Mesendoderm (in vitro differentiated cells): ENCODE measurements at places on chromosomes 3 and 15.

- H3K27ac ChIP-seq, result no peak overlapping the region
- H3K36me3 ChIP-seq, result no peaks in the 10 kb centered on the region
- no peak for DNase-seq
- H3K4me1 ChIP-seq, result peaks cover 22% of the 10 kb centered on the region
These were observed 6.0 kb upstream of the AMOTL2 start for GRCh38 chr3:134380249-134380648.

DNA sequence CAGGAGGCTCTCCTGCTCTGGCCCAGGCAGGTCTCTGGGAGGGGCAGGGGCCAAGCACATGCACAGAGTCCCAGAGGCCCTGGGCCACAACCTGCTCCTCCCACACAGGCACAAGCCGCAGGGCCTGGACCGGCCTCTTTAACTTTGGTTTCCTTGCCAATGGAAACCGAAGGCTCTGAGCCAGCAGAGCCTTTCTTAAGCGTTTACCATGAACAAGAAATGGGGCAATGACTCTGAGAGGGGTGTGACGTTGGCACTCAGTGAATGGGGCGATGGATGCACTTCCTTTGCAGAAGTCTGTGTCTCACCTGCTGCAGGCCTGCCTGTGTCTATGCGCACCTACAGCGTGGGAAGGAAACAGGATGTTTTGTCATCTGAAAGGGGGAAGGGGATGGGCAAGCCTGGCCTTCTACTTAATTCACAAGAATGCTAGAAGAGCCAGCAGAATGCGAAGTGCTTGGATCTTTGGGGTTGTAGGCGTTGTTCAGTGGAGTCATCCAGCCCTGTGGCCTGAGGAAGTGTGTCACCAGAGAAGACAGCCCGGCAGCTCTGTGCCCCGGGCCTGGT is 41.8 kb downstream of the IFT122 start:
- H3K4me3 ChIP-seq, result no peak overlapping the region
- DNase-seq, result peak; percentile 69
- no peak overlapping the region for H3K27ac ChIP-seq
- H3K4me1 ChIP-seq, result peaks cover 5% of the 10 kb centered on the region

DNA sequence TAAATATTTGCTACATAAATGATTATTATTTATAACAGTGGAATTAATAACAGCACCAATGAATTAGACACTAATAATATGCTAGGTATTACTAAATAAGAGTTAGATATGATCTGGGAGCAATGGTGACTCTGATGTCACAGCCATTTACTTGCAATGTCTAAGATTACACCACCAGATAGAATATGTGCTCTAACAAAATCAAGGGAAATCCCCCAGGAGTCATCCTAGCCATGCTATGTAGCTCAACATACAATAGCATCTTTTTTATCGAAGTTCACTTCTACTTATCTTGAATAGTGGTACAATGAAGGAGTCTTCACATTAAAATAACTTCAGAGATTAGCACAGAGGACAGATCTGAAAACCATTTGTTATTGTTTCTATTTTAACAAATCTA is 154.0 kb downstream of the FMN1 start:
- no peak overlapping the region for H3K27ac ChIP-seq
- no peak for DNase-seq
- no peaks in the 10 kb centered on the region for H3K4me1 ChIP-seq

GRCh38 chr15:45919806-45920205 is 285.0 kb downstream of the SQOR start:
- no peak overlapping the region for H3K4me3 ChIP-seq
- H3K27ac ChIP-seq, result no peak overlapping the region
- H3K36me3 ChIP-seq, result no peaks in the 10 kb centered on the region
- peak; percentile 81 for DNase-seq

GRCh38 chr3:186339180-186339918 is 22.7 kb downstream of the DGKG start:
- no peak overlapping the region for H3K4me3 ChIP-seq
- H3K36me3 ChIP-seq, result no peaks in the 10 kb centered on the region
- H3K27me3 ChIP-seq, result no peaks in the 10 kb centered on the region
- no peak overlapping the region for H3K27ac ChIP-seq

DNA sequence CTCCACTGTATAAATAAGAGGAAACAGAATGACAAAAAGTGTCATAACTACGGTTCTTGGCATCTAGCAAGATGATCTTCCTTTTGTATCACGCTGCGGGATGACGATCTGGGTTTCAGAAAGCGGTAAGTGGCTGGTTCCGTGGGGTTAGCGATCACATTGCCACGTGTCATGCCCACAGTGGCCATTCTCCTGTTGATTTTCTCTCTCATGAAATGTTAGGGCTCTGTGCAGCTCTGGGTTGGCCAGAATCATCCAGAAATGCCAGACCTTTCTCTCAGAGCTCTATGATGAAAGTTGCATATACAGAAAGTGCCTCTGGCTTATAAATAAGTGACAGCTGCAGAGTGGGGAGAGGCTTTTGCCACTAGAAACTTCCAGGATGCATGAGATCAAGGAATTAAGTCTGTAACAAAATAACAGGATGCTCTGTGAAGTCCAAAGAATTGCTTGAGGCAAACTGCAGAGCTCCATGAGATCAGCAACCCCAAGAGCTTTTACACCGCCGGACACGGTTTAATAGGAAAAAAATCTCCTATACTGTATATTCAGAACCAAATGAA is 71.6 kb downstream of the ABTB1 start:
- H3K27me3 ChIP-seq, result no peaks in the 10 kb centered on the region
- H3K36me3 ChIP-seq, result no peaks in the 10 kb centered on the region
- no peaks in the 10 kb centered on the region for H3K4me1 ChIP-seq

DNA sequence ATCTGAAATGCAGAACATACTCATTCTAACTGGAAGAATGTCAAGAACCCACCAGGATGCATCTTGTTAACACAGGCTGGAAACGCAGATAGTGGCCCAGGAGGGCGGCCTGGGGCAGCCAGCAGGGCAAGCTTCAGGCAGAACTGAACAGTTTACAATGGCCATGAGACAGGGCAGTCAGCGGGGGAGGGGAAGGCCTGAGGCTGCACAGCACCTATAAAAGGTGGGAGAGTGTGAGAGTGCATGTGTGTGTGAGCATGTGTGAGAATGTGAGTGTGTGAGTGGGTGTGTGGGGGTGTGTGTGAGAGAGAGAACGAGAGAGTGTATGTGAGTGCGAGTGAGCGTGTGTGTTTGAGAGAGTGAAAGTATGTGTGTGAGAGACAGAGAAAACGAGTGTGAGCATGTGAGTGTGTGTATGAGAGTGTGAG is 26.8 kb upstream of the SLCO2A1 start:
- no peak overlapping the region for H3K27ac ChIP-seq
- no peak overlapping the region for H3K4me3 ChIP-seq
- DNase-seq, result peak; percentile 35
- H3K36me3 ChIP-seq, result no peaks in the 10 kb centered on the region
- no peaks in the 10 kb centered on the region for H3K27me3 ChIP-seq
- H3K4me1 ChIP-seq, result no peaks in the 10 kb centered on the region

DNA sequence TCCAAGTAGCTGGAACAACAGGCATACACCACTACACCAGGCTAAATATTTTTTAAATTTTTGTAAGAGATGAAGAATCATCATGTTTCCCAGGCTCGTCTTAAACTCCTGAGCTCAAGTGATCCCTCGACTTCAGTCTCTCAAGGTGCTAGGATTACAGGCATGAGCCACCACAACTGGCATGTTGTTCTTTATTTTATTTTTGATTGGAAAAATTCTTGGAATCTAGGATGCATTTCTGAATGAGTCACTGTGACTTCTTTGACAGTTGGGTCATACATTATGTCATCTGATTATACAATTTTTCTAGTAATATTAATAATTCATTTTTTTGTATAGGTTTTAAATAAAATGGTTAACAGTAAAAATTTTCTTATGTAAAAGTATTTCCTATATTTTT is 870.2 kb downstream of the SI start:
- DNase-seq, result peak; percentile 14
- no peak overlapping the region for H3K27ac ChIP-seq
- H3K4me1 ChIP-seq, result peaks cover 5% of the 10 kb centered on the region
- H3K4me3 ChIP-seq, result no peak overlapping the region
- H3K36me3 ChIP-seq, result no peaks in the 10 kb centered on the region

GRCh38 chr15:83918011-83918410 is 264.1 kb downstream of the ADAMTSL3 start:
- no peaks in the 10 kb centered on the region for H3K4me1 ChIP-seq
- H3K27ac ChIP-seq, result no peak overlapping the region
- no peaks in the 10 kb centered on the region for H3K27me3 ChIP-seq
- no peaks in the 10 kb centered on the region for H3K36me3 ChIP-seq
- H3K4me3 ChIP-seq, result no peak overlapping the region

DNA sequence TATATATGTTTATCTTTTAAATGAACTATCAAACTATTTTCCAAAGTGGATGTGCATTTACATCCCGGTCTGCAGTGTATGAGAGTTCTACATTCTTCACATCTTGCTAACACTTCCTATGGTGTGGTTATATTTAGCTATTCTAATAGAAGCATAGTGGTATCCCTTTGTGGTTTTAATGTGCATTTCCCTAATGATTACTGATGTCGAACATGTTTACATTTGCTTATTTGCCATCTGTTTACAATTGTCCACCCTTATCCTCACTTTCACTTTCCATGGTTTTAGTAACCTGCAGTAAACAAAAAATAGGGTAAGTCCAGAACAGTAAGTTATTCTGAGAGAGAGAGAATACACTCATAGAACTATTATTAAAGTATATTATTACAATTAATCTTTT is 360.5 kb upstream of the NAALADL2 start:
- no peaks in the 10 kb centered on the region for H3K36me3 ChIP-seq
- DNase-seq, result no peak
- H3K27ac ChIP-seq, result no peak overlapping the region

DNA sequence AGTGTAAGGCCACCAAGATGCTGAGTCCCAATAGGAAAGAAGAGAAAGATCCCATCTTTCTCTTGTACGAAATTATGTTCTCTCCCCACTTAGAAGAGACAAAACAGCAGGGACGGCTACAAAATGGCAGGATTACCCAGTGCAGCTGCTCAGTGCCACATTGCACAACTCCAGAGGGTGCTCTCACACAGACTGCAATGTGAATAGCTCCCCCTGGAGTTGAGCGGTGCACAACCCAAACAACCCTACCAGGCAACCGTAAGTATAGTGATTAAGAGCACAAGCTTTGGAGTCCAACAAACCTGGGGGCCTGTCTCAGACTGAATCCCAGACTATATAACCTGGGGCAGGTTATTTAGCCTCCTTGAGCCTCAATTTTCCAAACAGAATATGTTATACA is 3.1 kb upstream of the BHLHE40 start:
- DNase-seq, result peak; percentile 95
- H3K4me1 ChIP-seq, result peaks cover 2% of the 10 kb centered on the region
- H3K4me3 ChIP-seq, result no peak overlapping the region
- H3K36me3 ChIP-seq, result no peaks in the 10 kb centered on the region
- H3K27ac ChIP-seq, result no peak overlapping the region
- no peaks in the 10 kb centered on the region for H3K27me3 ChIP-seq

- no peaks in the 10 kb centered on the region for H3K27me3 ChIP-seq
- no peak overlapping the region for H3K27ac ChIP-seq
- peaks cover 2% of the 10 kb centered on the region for H3K36me3 ChIP-seq
- no peaks in the 10 kb centered on the region for H3K4me1 ChIP-seq
These were observed 115.0 kb downstream of the POLQ start for GRCh38 chr3:121430664-121431215.
